ENCODE measurements at places on chromosomes 4 and X.

DNA sequence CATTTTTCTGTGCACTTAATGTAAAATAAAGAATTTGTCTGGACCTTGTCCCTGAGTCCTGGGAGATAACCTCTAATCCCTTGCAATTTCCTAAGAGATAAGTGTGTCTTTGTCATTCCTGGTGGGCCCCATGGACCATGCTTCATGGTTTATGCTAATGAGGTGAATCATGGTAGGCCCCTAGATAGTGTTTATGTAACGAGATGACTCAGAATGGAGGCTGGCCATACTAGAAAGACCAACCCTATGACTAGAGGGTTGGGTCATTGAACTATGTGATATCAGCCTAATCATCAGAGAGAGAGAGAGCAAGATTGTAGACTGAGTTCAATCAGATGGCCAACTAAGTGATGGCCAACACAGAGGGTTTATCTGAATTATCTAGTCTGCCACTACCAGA lies 64.2 kb upstream of the NHSL2 start:
- no peak for DNase-seq

DNA sequence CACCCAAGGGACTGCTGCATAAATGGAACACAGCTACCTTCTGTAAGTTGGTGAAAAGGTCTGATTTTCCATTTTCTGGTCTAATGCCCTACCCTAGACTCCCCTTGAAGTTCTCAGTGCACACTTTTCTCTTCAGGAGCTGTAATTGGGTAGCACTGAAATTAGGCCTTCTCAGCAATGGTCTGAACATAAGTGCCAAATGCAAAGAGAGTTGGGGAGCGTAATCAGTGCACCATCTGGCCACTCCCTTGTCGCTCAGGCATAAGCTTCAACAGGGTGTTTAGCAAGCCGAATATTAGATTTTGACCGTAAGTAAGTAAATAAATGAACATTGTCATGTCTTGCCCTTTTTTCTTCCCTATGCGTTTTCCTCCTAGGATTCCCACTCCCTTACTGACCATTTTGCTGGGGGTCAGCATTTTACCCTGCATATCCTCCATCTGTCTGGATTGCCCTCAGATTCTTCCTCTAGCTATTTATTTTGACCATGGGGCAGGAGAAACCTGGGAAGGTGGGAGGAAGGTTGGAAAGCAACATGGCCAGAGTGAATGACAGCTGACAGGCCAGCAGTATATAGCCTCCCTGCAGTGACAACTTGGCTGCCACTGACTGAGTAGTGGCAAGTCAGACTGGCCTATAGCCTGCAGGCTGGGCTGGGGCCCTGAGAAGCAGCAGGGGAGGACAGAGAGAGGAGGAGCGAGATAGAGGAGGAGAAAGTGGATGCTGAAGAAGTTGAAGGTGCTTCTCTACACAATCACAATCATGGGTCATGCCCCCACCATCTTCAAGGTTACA lies 2.7 kb downstream of the NHSL2 start:
- DNase-seq, result no peak

DNA sequence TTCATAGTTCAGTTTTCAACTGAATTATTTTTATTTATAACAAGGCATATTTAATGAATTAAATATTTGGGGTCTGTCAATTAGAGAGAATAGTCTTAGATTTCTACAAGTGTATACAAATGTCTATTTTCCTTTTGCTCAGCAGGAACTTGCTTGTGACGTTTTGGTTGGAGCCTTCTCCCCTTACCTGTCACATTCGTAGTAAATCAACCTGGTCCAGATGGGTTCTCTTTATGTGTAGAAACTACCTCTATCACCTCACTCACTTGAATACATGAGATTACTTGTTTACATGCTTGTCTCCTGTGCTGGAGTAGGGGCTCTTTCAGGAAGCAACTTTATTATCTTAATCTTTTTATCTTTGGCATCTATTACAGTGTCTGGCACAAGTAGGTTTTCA lies 938.3 kb upstream of the IGFBP7 start:
- no peak for DNase-seq

GRCh38 chr4:160826339-160826679 lies 1337.5 kb downstream of the FSTL5 start:
- no peak for DNase-seq

DNA sequence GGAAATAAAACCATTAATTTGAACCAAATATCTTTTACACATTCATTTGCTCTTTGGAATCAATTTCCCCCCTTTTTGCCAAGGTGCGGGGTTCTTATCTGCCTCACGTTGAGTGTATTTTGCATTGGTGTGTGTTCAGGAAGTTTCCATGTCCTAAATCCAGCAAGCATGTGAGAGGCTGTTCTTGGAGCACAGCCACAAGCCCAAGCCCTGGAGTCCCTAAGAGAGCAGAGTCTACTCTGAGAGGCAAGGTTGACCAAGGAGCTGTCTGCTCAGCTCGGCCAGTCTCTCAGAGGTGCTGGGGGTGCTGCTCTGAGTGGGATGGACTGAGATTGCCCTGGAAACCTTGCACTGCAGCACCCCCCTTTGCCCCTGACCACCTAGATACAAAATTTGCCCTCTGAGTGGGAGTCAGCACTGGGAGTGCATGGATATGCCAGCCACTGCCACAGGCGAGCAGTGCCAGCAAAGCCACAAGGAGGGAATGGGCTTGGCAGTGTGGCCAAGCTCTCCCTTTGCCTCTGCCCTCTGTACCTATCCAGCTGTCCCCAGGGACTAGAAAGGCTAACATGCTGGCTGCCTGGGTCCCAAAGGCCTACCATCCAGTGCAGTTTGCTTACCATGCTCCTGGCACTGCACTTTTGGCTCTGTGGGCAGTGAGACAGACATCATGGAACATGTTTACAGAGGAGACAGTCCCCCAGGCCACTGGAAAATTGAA lies 20.5 kb upstream of the FAM193A start:
- no peak for DNase-seq

- no peak for DNase-seq
These were observed 24.0 kb downstream of the RCHY1 start for GRCh38 chr4:75490155-75490554.

- DNase-seq, result no peak
These were observed 25.5 kb upstream of the RXFP1 start for GRCh38 chr4:158496030-158496741.

DNA sequence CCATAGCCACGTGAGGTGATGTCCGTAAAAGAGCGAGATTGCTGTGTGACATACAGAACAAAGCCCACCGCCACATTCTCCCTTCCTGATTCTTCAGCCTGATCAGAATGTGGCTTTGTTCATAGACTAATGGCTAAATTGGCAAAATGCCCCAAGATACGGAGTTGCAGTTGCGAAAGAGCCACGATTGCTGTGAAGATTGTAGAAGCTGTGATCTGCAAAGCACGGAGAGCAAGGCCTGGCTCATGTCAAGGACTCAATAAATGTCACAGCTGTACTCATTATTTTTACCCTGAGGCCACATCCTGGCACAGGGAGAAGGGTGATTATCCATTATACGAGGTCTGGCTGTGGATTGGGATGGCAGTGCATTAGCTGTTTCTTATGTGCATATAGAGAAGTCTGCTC lies 34.2 kb downstream of the ARSD start:
- DNase-seq, result no peak

DNA sequence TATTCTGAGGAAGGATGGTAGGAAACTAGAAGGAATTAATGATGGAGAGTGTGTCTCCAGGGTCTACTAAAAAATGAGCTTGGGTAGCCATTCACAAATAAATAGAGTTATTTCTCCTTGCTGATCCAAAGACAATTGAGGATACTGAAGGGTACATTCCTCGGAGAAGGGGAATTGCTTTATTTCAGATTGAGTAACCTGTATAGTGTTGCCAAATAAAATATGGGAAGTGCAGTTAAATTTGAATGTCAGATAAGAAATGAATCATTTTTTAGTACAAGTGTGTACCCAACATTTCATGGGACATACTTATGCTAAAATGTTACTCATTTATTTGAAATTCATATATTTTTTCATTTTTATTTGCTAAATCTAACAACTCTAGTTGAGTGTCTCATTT lies 16.0 kb upstream of the VSIG1 start:
- no peak for DNase-seq

- no peak for DNase-seq
These were observed 9.3 kb upstream of the SH3TC1 start for GRCh38 chr4:8189551-8190466.

- DNase-seq, result no peak
These were observed 1678.2 kb downstream of the ARAP2 start for GRCh38 chr4:34566091-34566490.

DNA sequence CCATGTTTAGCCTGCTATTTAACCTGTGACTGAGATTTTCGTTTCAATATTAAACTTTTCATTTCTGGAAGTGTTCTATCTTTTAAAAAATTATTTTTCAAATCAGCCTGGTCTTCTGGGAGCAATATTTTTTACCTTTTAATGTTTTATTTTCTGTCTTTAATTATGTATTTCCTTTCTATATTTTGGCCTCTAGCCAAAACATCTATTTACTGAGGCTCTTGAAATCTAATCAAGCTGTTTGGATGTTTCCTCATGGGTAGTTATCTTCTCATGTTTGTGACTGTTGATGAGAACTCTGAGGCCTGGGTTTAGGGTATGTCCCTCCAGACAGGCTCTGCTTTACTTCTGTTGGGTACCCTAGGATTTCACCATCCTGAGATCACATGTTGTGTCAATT lies 10.3 kb upstream of the SLC10A4 start:
- DNase-seq, result no peak

- no peak for DNase-seq
These were observed 481.8 kb downstream of the FGF13 start for GRCh38 chrX:138229718-138230117.

- DNase-seq, result no peak
These were observed 155.5 kb downstream of the EMCN start for GRCh38 chr4:100362366-100362765.

DNA sequence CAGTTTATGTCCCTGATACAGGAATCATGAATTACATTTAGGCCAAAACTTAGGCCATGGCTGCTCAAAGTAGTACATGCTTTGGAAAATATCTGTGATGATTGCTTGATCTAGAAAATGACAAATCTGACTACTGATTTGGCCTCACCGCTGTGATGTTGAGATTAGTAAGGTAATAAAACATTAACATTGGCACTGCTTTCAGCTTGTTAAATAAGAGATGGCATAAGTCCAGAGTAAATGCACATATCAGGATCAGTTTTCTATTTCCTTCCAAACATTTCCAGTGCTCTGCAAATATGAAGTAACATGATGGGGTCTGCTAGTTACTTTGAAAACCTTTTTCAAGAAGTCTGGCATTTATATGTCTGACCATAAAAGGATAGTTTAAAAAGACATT lies 687.3 kb upstream of the ACTRT1 start:
- no peak for DNase-seq

- DNase-seq, result no peak
These were observed 11.3 kb upstream of the DRP2 start for GRCh38 chrX:101208152-101208905.

DNA sequence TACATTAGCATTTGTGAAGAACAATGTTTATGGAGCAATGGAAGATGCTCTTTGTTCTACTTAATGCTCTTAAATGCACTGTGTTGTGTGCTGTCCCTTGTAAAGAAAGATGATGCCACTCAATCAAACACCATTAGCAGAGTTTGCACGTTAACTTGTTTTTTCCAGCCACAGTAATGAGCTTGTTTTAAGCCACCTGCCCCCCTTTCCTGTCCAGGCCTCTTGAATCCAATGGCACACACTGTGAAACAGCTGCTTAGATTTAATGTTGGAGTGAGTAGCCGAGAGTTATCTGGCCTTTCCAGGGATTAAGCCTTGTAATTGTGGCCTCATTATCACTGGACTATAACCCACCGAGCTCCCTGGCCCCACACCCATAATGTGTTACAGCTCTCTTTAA lies 86.0 kb downstream of the PAK3 start:
- DNase-seq, result no peak

GRCh38 chr4:147761218-147761883 lies 29.5 kb downstream of the ARHGAP10 start:
- no peak for DNase-seq

- no peak for DNase-seq
These were observed 123.9 kb downstream of the ANTXR2 start for GRCh38 chr4:79949178-79949577.

DNA sequence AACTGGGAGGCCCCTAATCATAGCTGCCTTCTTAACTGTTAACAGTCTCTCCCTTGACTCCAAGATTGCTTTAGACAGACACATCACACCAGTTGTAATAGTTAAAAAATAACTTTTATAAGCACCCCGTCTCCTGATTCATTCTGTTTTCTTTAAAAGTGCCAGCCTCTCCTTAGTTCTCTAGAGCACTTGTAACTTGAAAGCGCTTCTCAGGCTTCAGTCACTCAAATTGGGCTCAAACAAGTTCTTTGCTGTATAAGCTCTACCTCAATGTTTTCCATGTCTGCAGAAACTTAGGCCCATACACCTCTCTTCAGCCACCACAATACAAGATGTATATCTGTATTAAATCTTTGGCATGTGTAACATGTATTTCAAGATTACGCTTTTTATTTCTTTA lies 169.6 kb downstream of the GABRG1 start:
- no peak for DNase-seq

- DNase-seq, result no peak
These were observed 7.5 kb downstream of the GPRIN3 start for GRCh38 chr4:89300060-89300459.

DNA sequence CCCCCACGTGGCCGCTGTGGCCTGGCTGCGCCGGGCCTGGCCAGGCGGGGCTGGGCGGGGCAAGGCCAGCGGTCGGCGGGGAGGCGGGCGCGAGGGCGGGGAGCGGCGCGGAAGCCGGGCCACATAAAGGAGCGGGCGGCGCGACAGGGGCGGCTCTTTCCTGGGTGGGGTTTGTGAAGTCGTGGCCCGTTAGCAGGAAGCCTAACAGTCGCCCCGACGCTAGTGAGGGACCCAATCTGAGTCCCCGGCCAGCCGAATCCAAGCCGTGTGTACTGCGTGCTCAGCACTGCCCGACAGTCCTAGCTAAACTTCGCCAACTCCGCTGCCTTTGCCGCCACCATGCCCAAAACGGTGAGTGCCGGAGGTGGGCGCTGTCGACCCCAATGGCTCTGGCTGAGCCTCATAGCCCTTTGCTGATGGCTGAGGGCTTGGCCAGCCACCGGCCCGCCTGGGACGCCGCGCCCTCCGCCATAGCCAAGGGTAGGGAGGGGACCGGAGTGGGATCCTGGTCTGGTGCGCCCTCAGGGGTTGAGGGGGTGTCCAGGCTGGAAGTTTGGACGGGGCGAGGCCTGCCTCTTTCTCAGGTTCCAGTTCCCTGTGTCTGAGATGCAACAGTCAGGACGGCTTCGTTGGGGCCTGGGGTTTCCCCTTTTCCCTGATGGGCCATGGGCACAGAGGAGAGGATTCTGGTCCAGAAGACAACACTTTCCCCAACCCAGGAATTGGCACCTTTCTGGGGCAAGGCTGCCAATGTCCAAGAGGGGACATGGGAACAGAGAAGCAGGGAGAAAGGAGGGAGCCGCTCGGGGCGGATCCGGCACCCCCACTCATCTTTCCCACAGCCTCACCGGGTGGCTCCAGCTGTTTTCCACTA lies at the start of gene MSN:
Gene MSN, plus strand, starts transcription at position 152 of the 874 bp plus-strand sequence. Its CDS starts 188 bp downstream, at position 340.
- DNase-seq, result no peak
